ENCODE measurements at places on chromosomes 7 and 10. TPM values are rescaled to one million over a fixed set of nuclear protein-coding genes. Genes with fewer than 3 reads are reported as not detected.

ARMS2 gene
- not detected for polyA plus RNA-seq

NUTM2E gene
- 0.67 TPM for polyA plus RNA-seq

DNA sequence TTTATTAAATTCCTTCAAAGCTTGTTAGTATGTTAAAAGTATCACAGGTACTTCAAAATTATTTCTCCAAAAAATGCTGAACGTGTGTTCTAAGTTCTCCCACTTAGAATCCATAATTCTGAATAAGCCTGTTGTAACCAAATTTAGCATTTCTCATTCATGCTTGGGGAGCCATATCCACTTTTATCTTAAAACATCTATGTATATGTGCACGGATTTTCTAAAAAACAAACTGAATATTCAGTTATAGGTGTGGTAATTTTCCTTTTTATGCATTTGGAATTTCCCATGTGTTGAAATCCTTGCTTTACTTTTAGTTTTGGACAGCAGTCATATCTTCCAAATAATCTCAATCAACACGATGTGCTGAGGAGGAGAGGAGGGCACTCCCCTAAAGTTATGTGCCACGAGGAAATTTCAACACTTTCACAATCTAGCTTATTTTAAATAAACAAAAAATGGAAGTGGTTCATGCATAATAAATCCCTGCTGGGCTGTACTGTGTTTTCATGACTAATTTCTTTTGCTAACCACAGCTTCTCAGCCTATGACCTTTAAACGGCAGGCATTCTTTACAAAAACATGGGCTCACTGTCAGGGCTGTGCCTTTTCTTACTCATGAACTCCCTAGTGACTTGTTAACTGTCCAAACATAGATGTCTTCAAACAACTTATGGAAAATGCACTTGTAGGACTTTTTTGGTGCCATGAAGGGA is 380.3 kb upstream of the SEMA3C start:
- no peak for DNase-seq

DNA sequence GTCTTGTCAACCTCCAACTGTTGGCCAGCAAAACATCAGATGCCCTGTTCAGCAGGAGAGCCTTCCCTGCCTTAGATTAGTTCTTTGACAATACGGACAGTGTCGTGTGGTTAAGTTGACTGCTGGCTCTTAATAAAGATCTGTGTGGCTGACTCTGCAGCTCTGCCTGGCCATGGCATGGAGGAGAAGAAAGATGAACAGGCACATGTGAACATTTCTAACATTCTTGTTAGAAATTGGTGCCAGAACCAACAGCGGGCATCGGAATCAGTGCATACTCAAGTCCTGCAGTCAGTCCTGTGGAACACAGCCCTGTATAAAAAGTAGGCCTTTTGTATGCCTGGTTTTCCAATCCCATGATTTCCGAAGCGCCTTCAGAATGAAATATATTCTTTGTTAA is 455.6 kb downstream of the POM121L12 start:
- peak; percentile 32 for DNase-seq

- DNase-seq = no peak
Measured at GRCh38 chr10:103544657-103545310, 51.3 kb downstream of the NEURL1 start.

GRCh38 chr7:24978843-24979469 is 1.0 kb downstream of the OSBPL3 start:
- DNase-seq = no peak

DNA sequence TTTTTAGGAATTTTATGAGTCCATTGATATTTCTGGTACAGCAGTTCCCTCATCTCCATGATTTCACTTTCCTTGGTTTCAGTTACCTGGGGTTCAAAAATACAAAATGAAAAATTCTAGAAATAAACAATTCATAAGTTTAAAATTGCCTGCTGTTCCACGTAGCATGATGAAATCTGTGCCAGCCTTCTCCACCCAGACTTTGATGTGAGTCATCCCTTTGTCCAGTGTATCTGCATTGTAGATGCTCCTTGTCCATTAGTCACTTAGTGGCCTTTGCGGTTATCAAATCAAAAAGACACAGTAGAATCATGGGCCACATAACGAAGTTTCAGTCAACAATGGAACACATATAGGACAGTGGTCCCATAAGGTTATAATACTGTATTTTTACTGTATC is 286.9 kb downstream of the PTEN start:
- DNase-seq = no peak

DNA sequence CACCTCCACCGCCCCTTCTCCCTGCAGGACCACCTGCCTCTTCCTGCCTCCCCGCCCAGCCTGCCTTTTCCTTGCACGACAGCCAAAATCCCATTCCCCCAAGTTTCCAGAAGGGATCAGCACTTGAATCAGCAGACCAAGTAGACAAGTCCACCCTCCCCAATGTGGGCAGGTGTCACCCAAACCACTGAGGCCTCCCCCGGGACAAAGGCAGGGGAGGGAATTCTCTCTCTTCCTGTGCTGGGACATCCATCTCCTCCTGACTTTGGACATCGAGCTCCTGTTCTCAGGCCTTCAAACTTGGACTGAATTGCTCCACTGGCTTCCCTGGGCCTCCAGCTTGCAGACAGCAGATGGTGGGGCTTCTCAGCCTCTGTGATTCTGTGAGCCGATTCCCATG is 21.6 kb upstream of the PSMG3 start:
- DNase-seq = no peak

DNA sequence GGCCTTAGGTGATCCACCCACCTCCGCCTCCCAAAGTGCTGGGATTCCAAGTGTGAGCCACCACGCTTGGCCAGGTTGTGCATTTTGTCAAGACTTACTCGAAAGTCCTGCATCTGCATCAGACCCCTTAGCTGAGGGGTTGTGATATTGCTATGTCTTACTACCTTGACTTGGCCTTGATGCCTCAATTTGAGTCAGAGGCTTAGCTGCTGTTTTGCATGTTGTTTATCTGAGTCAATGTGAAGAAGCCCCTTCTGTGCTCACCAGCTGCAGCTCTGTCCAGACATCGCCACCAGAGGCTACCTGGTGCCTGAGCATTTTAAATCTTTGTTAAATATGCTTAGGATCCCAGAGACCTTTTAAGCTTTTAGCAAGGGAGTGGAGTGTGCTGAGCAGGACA is 18.1 kb downstream of the UBE2D4 start:
- DNase-seq = no peak
